ENCODE measurements at places on chromosomes 5 and 9.
A peak's percentile ranks its signal among the peaks of the same experiment; 100 is the strongest.

GRCh38 chr5:179192185-179192890 is 132.2 kb downstream of the ZNF354C start:
- DNase-seq = no peak

- DNase-seq = peak; percentile 15
These were observed 136.2 kb upstream of the HAPLN1 start for GRCh38 chr5:83856881-83857280.

GRCh38 chr5:94526706-94527105 is 91.7 kb downstream of the KIAA0825 start:
- DNase-seq = no peak

GRCh38 chr9:63859475-63860215 is 1425.4 kb downstream of the FOXD4L5 start:
- no peak for DNase-seq

- DNase-seq = no peak
These were observed 6.4 kb downstream of the SWI5 start for GRCh38 chr9:128282500-128282899.

- DNase-seq = no peak
These were observed 69.4 kb downstream of the KLHL3 start for GRCh38 chr5:137666461-137666850.

- DNase-seq = no peak
These were observed 46.7 kb downstream of the TNFSF8 start for GRCh38 chr9:114883709-114884108.

- DNase-seq = no peak
These were observed 60.9 kb downstream of the DOCK2 start for GRCh38 chr5:169697976-169698375.

DNA sequence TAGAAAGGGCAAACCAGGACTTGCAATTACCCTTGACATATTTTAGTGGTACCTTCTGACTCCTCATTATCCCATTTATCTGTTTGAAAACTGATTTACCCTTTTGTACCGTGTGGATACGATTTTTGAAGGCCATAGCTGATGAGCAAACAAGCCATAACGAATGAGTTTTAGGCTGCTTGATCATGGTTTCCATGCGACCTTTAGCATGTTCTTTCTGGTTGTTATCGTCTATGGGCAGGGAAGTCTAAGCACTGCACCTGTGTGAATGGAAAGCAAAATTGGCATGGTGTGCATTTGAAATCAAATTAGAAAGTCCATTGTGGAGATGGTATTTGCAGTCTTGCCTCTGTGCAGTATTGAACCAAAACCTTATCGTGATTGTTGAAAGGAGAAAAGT is 127.7 kb downstream of the TLE4 start:
- no peak for DNase-seq

DNA sequence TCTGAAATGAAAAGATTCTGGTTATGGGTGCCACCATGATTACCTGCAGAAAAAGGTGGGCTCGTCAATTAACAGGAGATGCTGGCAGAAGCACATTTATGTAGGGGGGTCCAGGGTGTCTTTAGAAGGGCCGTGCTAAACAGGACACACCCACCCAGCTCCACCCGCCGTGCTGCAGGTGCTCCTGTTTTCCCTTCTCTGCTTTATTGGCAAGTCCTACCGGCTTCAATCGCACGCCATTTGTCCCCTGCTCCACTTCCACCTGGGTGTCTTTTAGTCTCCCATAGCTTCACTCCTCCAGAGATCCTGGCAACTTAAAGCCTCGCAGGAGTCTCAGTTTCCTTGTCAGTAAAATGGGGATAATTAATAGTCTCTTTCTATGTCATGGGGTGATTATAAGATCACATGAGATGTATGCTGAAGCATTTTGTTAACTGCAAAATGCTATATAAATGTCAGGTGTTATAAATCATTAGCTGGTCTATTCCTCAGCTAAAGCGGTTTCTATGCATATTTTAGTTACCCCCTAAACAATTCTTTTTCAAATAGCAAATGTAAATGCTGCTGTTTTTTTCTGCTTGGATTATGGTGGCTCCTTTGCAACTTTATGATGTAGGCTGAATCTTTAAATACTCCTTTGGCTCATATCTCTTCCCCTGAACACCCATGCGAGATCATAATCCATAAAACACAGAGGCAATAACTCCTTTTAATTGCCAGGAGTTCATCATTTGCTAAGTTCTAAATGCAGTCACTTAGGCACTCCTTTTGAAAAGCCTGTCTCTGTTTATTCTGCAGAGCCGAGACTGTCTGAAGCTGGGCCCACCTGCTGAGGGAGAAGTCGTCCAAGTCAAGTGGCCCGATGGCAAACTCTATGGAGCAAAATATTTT is 406.9 kb downstream of the KDM4C start:
- DNase-seq = peak; percentile 90

DNA sequence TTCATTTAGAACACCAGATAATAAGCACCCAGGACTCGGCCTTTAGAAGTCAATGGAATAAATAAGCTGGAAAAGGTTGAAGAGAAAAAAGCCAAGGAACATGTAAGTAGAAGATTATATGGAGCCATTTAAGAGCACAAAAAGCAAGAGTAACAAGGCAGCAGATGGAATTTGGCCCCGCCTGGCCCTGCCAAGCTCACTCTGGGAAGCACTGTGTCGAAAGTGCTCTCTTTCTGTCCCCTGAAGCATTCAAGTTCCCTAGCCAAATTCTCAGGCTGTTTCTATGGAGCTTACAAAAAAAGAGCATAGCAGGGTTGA is 73.0 kb upstream of the GPR151 start:
- no peak for DNase-seq

- DNase-seq = no peak
These were observed 112.4 kb downstream of the ANXA2R start for GRCh38 chr5:42927730-42928129.

DNA sequence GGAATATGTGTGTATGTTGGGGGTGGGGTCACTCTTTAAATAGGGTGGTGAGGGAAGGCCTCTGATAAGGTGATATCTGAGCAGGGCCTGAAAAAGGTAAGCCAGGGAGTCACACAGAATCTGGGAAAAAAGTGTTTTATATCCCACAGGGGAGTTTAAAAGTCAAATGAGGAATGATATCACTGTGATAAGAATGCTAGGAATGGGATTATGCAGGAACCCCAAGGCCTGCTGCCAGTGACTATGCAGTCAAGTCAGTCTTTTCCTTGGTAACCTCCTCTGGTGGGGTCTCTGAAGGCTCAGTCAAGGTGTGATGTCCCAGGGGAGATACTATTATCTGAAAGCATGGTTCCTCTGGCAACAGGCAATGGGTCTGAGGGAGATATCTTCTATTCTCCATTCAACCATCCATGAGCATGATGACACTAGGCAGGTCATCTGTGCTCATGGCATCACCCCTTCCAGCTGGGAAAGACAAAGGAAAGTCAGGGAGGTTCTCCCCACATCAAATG is 53.5 kb downstream of the GRIA1 start:
- no peak for DNase-seq

GRCh38 chr5:153974131-153974812 is 64.4 kb downstream of the FAM114A2 start:
- peak; percentile 66 for DNase-seq

DNA sequence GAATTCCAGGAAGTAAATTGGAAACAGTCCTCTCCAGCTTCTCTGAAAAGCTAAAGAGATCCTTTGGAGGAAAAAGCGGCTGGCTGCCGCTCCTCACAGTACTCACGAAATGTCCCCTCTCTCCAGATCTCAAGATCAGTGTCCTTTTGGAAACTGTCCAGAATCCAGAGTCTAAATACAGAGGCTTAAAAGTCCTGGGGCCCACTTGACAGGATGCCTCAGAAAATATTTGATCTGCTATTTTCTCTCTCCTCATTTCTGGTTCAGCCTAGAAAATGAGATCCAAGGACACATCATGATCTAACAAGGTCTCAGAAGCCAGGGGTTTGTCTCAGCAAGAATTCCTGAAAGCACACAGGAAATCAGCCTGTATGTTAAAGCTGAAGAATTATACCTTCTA is 7.2 kb downstream of the C1QTNF2 start:
- no peak for DNase-seq

DNA sequence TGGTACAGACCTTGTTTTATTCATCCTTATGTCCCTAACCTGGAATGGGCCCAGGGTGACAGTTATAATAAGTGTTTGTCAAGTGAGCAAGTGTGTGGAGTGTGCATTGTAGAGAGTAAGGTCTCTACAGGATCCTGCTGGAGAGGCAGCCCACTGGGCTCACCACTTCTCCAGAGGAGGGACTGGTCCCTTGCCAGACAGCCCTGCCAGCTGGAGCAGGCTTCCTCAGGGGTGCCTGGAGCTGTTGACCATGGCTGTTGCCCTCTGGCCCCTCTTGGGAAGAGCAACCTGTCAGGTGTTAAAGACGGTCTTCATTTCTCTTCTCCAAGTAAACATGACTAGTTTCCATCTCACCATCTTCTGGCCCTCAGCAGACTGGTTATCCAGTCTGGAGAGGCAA is 20.0 kb downstream of the IRF1 start:
- DNase-seq = peak; percentile 22

DNA sequence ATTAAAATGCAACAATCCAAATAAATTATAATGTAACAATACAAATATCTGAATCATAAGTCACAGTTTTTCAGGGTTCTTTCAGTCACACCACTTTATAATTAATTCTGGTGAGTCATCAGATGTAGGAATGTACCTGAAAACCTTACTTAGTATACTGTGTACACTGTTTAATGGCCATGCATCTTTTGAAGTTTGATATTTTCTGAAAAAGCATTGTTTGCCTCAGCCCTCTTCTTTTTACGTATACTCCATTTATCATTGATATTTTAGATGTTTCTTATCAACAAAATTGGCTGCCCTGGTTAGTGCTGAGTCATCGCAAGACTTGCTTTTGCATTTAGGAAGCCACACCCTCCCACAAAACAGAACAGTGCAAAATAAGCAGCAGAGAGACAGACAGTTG is 218.6 kb downstream of the PJA2 start:
- DNase-seq = peak; percentile 47

DNA sequence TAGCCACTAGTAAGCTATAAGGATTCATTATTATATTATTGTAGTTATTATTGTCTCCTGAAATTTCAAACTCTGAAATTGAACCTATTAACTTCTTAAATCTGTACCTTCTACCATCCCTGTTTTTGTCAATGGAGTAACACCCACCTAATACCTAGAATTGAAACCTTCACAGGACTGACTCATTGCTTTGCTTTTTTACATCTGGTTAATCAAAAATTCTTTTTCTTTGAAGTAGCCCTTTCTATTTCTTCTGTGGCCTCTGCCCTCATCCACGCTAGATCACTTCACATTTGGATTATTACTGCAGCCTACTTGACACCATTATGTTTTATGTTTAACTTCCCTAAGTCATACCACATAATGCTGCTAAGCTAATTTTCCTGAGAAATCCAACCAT is 35.6 kb downstream of the RBM27 start:
- no peak for DNase-seq

DNA sequence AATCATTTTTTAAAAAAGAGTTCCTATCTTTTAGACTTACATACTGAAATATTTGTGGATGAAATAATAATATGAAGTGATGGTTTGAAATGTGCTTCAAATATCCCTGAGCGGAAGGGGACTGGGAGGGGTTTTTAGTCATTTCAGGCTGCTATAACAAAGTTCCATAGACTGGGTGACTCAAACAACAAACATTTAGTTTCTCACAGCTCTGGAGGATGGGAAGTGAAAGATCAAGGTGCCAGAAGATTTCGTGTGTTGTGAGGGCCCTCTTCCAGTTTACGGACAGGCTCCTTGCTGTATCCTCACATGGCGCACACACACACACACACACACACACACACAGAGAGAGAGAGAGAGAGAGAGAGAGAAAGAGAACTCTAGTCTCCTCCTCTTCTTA is 27.1 kb upstream of the TEX10 start:
- no peak for DNase-seq

DNA sequence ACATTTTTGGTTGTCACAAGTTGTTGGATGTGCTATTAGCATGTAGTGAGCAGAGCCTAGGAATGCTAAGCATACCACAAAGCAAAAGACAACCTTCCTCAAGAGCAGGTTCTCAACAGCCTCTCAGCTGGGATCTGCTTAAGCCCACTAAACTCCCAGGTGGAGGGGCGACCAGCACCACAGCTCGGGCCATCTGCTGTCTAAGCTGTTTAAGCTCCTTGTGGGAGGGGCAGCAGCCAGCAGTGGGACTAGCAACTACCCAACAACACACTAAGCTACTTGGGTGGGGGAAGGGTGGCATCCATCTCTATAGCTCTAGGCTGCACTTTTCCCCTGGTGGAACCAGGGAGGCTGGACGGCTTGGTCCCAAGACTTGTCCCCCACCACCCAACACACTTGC is 1052.7 kb upstream of the ARRDC3 start:
- DNase-seq = no peak

GRCh38 chr5:5752844-5753243 is 330.4 kb downstream of the ICE1 start:
- no peak for DNase-seq

GRCh38 chr5:6551287-6551954 is 81.4 kb downstream of the NSUN2 start:
- no peak for DNase-seq

- DNase-seq = no peak
These were observed 1.9 kb upstream of the ARSI start for GRCh38 chr5:150304481-150305081.

GRCh38 chr9:34384368-34385165 is 7.9 kb upstream of the MYORG start:
- DNase-seq = no peak

DNA sequence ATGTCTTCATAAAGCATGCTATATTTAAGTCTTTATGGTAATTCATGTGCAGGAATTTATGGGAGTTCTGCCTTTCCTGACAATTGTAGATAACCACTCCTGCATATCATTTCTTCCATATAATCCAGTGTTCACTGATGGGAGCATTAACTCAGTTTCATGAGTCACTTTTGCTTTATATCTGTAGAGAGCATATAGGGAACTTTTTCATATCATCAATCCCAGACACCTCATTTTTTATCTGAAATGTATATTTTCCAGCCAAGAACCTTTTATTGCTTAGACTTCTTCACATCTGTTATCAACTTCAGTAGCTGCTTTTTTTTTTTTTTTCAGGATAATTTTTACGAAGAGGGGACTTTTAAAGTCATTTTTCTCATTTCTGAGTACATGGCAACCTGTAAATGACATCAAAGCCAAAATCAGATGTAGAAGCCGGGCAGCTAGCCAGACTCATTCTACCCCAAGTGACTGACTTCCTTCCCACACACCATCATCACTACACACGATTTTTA is 41.1 kb downstream of the NFX1 start:
- no peak for DNase-seq

- no peak for DNase-seq
These were observed 12.7 kb downstream of the IRF1 start for GRCh38 chr5:132477784-132478365.

GRCh38 chr5:126100767-126101166 is 322.4 kb upstream of the GRAMD2B start:
- DNase-seq = no peak

- DNase-seq = no peak
These were observed 136.5 kb downstream of the DPYSL3 start for GRCh38 chr5:147373328-147373727.

Data from NCI-H69 (cell line).